ENCODE measurements at places on chromosomes 6 and 20.

DNA sequence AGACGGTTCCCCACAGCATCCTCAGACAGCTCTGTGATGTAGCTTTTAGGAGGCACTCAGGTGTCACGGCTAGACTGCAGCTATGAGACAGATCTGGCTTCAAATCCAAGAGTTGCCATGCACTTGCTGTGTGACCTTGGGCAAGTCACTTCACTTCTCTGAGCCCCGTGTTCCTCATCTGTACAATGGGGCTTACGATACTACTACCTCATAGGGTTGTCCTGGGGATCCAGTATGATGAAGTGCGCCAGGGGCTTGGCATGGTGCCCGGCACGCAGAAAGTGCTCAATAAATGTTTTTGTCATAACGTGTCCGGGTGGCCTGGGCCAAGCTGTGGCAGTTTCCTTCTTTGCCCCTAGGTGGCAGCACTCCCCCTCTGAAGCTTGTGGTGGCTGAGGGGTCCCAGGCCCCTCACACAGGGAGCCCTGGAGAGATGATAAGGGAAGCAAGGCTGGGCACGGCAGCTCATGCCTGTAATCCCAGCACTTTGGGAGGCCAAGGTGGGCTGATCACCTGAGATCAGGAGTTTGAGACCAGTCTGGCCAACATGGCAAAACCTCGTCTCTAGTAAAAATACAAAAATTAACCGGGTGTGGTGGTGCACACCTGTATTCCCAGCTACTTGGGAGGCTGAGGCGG is 19.1 kb upstream of the CHMP4B start:
- peaks cover 7% of the 10 kb centered on the region for H3K4me1 ChIP-seq
- no peak overlapping the region for H3K4me3 ChIP-seq
- peak; percentile 50 for DNase-seq

- no peaks in the 10 kb centered on the region for H3K36me3 ChIP-seq
- no peak overlapping the region for H3K4me3 ChIP-seq
- H3K27ac ChIP-seq = no peak overlapping the region
- no peak for DNase-seq
Measured at GRCh38 chr6:33875696-33876095, 71.9 kb upstream of the MLN start.

DNA sequence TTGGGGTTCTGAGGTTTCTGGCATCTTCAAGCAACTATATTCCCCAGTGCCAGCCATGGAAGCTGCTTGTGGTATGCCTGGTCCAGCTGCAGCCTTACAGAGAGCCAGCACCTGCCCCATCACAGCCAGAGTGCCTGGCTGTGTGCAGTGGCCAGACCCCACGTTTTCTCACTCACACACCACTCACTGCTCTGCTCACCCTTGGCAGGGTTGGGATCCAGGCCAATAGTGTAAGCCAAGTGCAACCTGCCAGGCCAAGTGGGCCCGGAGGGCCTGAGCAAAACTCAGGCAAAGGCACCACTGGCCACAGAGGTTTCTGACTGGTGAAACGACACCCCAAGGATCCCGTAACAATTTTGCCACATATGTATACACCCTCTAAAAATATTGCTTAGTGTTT is 67.9 kb upstream of the EYA4 start:
- H3K4me3 ChIP-seq = no peak overlapping the region
- H3K27me3 ChIP-seq = no peaks in the 10 kb centered on the region
- no peak for DNase-seq
- H3K27ac ChIP-seq = no peak overlapping the region

- no peaks in the 10 kb centered on the region for H3K36me3 ChIP-seq
- no peak overlapping the region for H3K27ac ChIP-seq
- H3K27me3 ChIP-seq = no peaks in the 10 kb centered on the region
Measured at GRCh38 chr6:69907981-69908498, 41.7 kb downstream of the COL19A1 start.

- no peak for DNase-seq
- H3K4me3 ChIP-seq = no peak overlapping the region
- no peaks in the 10 kb centered on the region for H3K36me3 ChIP-seq
Measured at GRCh38 chr20:17810847-17811627, 111.3 kb downstream of the BANF2 start.

GRCh38 chr6:132087391-132087790 is 136.2 kb upstream of the CCN2 start:
- no peaks in the 10 kb centered on the region for H3K27me3 ChIP-seq
- no peaks in the 10 kb centered on the region for H3K36me3 ChIP-seq
- no peaks in the 10 kb centered on the region for H3K4me1 ChIP-seq
